ENCODE measurements at places on chromosomes 6 and 20. TPM values are rescaled to one million over a fixed set of nuclear protein-coding genes. Genes with fewer than 3 reads are reported as not detected.

DNA sequence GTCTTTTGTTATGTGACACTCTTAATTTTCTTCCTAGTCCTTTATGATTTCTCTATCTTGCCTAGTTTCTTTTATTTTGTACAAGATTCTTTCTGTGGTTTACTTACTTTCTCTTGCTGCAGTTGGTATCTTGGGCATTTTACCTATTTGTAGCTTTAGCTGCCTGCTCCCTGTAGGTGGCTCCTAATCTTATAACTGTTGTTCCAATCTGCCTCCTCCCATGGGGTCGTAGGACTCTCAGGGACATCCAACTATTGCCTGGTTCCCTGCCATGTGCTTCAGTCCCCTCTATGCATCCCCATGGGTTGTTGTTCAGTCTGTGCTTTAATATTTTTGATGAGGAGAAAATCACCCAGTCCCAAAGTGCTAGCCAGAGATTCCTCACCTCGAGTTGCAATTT lies 31.4 kb downstream of the RIN2 start:
- no peak for DNase-seq

GRCh38 chr20:43545837-43546578 lies 12.8 kb upstream of the SGK2 start:
- no peak for DNase-seq

DNA sequence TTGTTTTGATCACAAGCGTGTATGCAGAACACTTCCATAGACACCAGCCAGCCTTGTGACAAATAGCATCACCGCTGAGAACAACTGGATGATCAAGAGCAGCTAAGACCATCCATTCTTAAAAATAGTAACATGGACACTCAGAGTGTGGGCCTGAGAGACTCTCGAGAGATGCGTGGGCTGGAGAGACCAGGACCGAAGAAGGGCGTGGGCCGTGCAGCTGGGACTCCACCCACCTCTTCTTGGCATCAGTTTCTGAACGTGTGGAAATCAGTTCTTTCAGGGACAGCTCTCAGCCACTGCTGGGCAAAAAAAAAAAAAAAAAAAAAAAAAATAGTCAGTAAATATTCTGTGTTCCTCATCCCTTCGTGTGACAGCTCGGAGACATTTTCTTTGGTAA lies 314.5 kb upstream of the CDH4 start:
- DNase-seq, result no peak

The SPATA25 gene
- total RNA-seq, result 0.69 TPM
